ENCODE measurements at places on chromosomes 3 and 15.

- no peak for DNase-seq
Measured at GRCh38 chr3:195030791-195031321, 240.1 kb downstream of the XXYLT1 start.

GRCh38 chr3:170719300-170719699, 133.4 kb upstream of the SLC7A14 start:
- DNase-seq: no peak

DNA sequence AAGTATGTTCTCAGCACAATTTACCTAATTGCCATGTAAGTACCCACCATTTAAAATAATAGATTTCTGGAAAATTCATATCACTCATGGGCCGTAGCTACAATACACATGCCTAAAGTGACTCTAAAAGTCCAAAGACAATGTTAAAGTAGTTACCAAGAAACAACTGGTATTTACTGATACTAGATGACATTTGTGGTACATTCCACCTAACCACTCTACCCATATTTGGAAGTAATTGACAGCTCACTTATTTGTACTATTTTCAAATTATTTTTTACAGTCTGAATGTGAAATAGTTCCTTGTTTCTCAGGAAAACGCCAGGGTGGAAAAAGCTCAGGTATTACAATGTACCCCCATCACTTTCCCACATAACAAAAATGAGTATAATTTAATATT, 573.0 kb downstream of the MECOM start:
- no peak for DNase-seq

- no peak for DNase-seq
Measured at GRCh38 chr3:197242784-197243432, 55.5 kb downstream of the DLG1 start.

GRCh38 chr3:191353022-191353777, 22.9 kb upstream of the UTS2B start:
- DNase-seq: no peak

- no peak for DNase-seq
Measured at GRCh38 chr3:113264283-113265131, 53.1 kb downstream of the BOC start.

- no peak for DNase-seq
Measured at GRCh38 chr3:14789640-14790285, 29.0 kb upstream of the FGD5 start.

GRCh38 chr3:99777210-99777549, 40.5 kb upstream of the CMSS1 start:
- DNase-seq: no peak

GRCh38 chr15:30925686-30926085, 22.0 kb downstream of the FAN1 start:
- no peak for DNase-seq

- DNase-seq: no peak
Measured at GRCh38 chr3:119748991-119749390, 32.9 kb upstream of the NR1I2 start.
